ENCODE measurements at places on chromosomes 5 and 9.

GRCh38 chr9:86486891-86487837 lies 133.0 kb upstream of the TUT7 start:
- DNase-seq, result no peak

DNA sequence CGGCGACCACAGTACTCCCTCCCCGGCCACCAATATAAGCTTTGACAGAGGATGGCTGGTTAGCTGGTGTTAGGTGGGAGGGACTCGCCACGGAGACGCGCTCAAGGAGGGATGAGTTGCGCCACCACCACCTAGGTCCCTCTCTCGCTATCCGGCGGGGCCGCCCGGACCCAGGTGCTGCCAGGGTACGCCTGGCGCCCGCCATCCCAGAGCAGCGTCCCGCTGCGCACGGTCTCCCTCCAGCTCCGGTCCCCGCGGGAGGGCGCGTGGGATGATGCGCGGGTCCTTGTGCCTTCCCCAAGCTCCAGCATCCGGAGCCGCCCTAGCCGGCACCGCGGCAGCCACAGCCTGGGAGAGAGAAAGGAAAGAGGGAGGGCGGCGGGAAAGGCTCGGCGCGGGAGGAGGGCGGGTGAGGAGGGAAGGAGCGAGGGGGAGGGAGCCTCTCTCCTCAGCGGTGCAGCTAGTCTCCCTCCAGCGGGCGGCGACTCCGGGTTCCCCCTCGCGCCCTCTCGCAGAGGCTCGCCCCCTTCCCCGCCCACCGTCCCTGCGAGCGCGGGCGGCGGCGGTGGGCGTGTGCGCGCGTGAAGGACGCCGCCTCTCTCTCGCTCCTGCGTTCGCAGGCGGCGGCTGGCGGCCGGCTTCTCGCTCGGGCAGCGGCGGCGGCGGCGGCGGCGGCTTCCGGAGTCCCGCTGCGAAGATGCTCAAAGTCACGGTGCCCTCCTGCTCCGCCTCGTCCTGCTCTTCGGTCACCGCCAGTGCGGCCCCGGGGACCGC lies at the start of gene CAMK4:
Gene CAMK4 (plus strand): TSS at position 598 of the 774 bp plus-strand sequence. CDS start 100 bp downstream, at position 698.
- peak; percentile 44 for DNase-seq

DNA sequence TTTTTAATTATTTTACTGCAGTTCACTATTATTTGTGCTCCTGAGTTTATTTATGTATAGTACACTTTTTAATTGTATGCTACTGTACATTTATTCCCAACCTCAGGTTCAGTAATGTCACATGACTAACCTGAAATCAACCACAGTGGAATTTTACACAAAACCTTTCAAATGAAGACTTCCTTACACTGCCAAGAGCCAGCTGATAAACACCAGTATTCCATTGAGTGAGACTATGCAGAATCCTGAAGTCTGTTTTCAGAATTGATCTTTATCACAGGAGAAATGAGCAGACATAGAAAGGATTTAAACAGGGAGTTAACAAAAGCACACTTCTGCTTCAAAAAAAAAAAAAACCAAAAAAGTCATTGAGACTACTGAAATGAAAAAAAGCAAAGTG lies 219.5 kb downstream of the PRR16 start:
- no peak for DNase-seq

DNA sequence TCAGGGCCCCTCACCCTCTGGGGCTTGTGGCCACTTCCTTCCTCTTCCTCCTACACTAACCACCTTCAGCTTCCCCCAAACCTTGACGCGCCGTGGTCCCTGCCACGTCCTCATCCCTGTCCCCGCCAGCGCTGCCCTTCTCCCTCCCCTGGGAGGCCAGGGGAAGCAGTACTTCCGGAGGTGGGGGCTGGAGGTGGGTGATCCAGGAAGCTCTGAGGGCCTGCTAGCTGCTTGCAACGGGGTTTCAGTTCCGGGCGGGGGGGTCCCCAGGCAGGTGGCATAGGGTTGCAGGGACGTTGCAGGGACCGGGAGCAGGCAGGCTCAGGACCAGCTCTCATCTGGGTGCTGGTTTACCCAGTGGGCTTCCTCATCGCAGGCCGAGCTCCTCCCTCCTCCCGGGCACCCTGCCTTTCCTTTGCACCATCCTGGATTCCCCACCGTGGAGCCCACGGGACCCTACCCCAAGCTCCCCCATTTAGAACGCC lies 70.0 kb downstream of the RXRA start:
- no peak for DNase-seq

DNA sequence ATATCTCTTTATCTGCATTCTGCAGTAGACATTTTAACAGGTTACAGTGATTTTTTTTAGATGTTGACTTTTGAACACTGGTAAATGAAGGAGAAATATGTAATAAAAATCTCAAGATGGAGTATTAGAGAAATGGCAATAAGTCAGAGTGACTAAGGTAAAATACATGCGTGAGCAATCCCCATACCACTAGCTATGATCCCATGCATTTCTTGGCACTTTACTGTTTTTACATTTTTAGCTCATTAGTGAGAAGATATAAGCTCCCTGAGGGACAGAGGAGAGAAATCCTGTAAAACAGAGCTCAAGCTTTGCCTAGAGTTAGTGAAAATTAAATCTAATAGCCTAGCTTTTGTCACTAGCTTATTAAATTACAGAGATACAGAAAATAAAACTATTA lies 181.9 kb upstream of the TRPM3 start:
- no peak for DNase-seq

DNA sequence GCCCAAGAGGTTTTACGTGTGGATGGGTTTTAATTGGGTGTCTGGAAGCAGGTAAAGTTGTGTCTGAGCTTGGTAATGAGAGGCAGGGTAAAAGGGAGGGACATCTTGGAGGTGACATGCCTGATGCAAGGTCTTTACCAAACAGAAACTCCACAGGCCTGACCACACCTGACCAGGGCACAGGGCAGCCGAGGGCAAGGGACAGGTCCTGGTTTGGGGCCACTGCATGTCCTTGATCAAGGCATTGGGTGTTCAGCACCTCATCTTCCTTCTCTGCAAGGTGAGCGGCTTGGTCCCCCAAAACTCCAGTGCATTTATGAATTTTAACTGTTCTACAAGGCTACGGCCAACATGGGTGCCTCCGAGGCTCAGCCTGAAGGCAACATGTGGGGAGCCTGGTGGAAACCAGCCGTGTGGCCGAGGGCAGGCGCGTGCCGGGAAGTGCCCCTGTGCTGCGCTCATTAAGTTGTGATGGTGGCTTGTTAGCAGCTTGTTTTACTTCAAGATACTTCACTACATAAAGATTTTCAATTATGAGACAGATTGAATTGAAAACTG lies 30.7 kb upstream of the LPCAT1 start:
- no peak for DNase-seq

DNA sequence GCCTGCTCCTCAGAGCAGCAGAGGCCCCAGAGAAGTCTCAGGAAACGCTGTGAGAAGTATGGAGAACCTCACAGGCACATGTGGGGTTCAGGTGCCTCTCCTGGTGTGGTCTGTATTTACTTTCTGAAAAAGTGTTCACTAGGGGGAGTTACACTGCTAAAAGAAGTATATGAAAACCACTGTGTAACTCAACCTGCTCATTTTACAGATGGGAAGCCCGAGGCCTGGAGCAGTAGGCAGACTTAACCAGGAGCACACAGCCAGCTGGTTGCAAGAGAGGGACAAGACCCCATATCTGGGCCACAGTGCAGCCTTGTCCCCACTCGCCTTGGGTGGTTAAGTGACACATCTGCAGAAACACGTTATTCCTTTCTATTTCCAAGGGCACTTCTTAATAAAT lies 112.8 kb upstream of the SAP30L start:
- no peak for DNase-seq

DNA sequence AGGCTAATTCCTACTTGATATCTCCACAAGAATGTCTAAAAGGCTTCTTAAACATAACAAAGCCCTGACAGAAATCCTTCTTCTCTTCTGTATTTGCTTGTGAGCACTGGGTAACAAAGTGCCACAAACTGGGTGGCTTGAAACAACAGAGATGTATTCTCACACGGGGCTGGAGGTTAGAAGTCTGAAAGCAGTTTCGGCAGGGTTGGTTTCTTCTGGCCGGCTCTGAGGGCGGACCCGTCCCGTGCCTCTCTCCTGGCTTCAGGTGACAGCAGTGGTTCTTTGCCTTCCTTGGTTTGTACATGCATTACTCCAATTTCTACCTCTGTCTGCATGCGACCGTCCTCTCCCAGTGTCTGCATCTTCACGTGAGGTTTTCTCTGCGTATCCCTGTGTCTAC lies 14.0 kb upstream of the TRAF1 start:
- no peak for DNase-seq

- DNase-seq, result no peak
Observed at GRCh38 chr5:134018154-134018985, 13.6 kb upstream of the VDAC1 start.

- DNase-seq, result no peak
Observed at GRCh38 chr9:90832261-90832660, 30.6 kb downstream of the SYK start.

GRCh38 chr9:19431361-19432171 lies 22.8 kb downstream of the ACER2 start:
- DNase-seq, result no peak

DNA sequence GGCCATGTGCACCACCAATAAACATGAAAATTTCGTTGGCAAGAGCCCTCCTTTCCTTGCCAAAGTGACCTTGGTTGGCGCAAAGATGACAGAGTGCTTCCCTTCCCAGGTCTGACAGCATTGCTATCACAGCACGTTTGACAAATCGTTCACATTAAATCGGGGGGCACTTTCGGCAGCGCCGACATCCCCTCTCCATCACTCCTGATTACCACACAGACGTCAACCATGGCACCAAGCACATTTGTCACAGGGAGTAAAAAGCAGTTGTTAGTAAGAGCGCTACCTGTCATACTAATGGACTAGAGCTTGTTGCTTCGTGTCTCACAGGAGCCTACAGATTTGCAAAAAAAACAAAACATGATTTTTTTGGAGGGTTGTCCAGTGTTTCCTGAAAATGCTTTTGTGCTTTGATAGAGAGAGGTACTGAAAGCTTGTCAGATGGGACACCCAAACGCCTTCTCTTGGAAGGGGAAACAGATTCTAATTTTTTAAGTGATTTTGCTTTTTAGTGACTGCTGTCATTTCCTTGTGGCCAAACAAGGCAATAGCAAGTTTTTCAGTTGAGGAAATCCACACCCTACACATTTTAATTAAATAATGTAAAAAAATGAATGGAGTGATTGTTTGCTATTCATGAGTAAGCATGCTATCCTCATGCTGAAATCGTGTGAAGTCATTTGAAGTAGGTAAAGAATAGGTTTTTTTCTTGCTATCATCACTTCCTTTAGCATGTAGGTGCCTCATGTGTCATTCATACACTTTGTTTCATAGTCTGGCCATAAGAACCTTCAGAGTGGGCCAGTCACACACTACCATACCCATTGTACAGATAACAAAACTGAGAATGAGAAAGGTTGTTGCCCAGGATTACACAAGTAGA lies 682.8 kb upstream of the WWC1 start:
- no peak for DNase-seq

DNA sequence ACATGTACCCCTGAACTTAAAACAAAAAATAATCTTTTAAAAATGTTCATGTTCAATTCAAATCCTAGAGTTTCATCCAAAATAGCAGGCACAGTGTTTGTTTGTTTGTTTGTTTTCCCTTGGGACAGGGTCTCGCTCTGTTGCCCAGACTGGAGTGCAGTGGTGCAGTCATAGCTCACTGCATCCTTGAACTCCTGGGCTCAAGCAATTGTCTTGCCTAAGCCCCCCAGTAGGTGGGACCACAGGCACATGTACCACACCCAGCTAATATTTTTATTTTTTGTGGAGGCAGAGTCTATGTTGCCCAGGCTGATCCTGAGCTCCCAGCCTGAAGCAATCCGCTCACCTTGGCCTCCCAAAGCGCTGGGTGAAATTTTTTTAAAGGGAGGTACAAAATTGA lies 5.0 kb upstream of the POLR1E start:
- DNase-seq, result no peak

Data from NCI-H187 (cell line).